Stimulated activated CD4-positive, alpha-beta T cell treated with anti-CD3 and anti-CD28 coated beads, Interleukin-15, amount 100 ng/mL, for 24 hours (primary cell): ENCODE measurements at places on chromosomes 13 and 19.

DNA sequence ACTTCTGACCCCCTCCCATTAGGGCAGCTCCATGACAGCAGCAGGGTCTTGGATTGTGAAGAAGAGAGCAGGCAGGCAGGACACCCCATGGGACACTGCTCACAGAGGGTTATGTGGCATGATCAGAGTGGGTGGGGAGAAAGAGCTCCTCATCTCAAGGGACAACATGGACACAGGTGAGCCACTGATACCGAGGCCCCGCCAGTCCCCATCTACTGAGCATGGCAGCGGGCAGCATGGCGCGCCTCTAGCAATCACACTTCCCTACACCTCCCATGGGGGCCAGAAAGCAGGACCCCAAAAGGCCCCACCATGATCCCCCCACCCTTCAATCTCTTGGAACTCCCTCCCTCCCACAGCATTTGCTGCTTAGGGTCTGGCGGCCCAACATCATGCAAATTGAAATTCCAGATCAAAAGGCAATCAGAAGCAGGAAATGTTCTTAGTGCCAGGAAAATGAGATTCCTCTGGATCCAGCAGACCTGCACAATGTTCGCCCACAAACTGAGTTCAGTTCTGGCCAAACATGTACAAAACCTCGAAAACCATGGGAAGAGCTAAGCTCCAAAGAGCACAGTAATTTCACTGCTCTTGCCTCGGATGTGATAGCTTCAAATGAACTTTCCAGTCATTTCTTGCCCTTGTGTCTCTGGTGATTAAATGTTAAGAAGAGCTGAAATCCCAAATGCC lies 14.8 kb downstream of the DOCK9 start:
- DNase-seq: no peak

DNA sequence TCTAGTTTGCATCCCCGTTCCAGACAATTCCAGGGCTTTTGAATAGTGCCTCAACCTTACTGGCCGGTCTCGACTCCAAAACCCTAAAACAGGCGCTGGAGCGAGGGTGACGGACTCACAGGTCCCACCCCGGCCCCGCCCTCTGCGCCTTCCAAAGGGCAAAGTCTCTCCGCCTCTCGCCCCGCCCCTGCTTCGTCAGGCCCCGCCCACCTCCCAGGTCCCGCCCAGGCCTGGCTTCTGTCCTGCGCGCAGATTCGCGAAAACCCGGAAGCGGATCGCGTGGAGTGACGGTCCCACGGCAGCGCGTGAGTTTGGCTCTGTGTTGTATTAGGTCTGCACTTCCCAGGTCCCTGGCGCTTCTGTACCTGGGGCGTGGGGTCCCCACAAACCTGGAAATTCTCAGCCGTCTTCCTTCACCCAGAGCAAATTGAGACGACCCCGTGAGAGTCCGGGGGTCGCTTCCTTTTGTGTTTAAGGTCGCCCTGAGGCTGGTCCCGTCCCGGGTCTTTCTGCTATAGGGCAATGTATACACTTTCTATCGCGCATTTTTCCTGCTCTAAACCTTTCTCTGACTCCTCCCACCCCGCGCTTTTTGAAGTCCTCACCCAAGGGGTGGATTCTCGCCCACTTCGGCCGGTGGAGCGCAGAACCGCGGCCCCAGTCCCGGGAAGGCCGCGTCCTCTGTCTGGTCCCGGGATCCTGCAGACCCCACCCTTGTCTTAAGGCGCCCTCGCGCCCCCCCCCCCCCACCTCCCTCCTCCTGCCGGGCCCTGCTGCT lies at the start of gene ZNF813:
Gene ZNF813 (plus strand): TSS at position 249 of the 778 bp plus-strand sequence. CDS start 16,090 bp downstream, outside the sequence.
- DNase-seq: peak; percentile 95

DNA sequence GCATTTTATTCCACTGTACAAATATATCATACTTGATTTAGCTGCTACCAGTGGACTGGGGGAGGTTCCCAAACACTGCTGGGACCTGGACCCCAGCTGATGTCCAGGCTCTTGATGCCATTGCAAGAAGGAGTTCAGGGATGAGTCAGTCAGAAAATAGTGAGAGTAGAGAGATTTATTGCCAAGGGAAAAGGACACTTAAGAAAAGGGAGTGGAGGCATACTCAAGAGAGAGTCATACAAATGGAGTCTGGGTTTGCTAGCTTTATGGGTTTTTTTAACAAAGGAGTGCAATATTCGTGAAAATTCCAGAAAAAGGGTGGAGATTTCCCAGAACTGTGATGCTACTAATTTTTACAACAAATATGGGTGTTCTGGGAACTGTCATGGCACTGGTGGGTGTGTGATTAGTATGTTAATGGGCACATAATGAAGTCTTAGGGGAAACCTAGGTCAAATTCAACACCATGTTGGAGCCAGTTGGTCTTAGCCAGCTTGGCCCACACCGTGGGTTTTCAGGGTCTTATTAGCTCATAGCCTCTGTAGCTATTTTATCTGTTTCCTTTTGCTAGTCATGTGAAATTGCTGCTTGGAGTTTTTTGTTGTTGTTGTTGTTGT lies 36.2 kb downstream of the GPC6 start:
- DNase-seq: no peak

- peak; percentile 69 for DNase-seq
Observed at GRCh38 chr19:41426952-41427646, at the start of gene B3GNT8. TSS of gene B3GNT8 (minus strand) at chr19:41427374. CDS start at chr19:41426778, 596 bp downstream.
